Regular cardiac myocyte (primary cell): ENCODE measurements at places on chromosomes 11 and 22. TPM values are rescaled to one million over a fixed set of nuclear protein-coding genes. Genes with fewer than 3 reads are reported as not detected.

The PDXP gene
- total RNA-seq, result 14.4 and 21.7 TPM in 2 replicates

The KDM4E gene
- not detected in 2 replicates for total RNA-seq

The SHANK3 gene
- 0.19 and 0.28 TPM in 2 replicates for total RNA-seq

The SLC25A18 gene
- under 0.01 TPM in 1 of 2 replicates, not detected in the other for total RNA-seq

The GSTP1 gene
- total RNA-seq, result 709 and 1,193 TPM in 2 replicates
